ENCODE measurements at places on chromosomes 5 and 9. TPM values are rescaled to one million over a fixed set of nuclear protein-coding genes. Genes with fewer than 3 reads are reported as not detected.

Gene IER5L
- 14.0 TPM for total RNA-seq

GRCh38 chr5:165579911-165580310, 2074.5 kb downstream of the MAT2B start:
- no peak for DNase-seq
- H3K36me3 ChIP-seq = no peaks in the 10 kb centered on the region
- H3K27ac ChIP-seq = no peak overlapping the region
- H3K4me3 ChIP-seq = no peak overlapping the region
- H3K4me1 ChIP-seq = no peaks in the 10 kb centered on the region

DNA sequence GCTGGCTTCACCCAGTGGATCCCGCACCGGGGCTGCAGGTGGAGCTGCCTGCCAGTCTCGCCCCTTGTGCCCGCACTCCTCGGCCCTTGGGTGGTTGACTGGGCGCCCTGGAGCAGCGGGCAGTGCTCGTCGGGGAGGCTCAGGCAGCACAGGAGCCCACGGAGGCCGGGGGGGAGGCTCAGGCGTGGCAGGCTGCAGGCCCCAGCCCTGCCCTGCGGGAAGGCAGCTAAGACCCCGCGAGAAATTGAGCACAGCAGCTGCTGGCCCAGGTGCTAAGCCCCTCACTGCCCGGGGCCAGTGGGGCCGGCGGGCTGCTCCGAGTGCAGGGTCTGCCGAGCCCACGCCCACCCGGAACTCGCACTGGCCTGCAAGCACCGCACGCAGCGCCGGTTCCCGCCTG, 3.7 kb upstream of the ADAMTS6 start:
- DNase-seq = no peak
- H3K27ac ChIP-seq = no peak overlapping the region
- no peak overlapping the region for H3K4me3 ChIP-seq
- H3K36me3 ChIP-seq = no peaks in the 10 kb centered on the region
- H3K27me3 ChIP-seq = no peaks in the 10 kb centered on the region

- peaks cover 13% of the 10 kb centered on the region for H3K27me3 ChIP-seq
- H3K4me3 ChIP-seq = no peak overlapping the region
- H3K27ac ChIP-seq = no peak overlapping the region
- no peak for DNase-seq
- peaks cover 4% of the 10 kb centered on the region for H3K4me1 ChIP-seq
Measured at GRCh38 chr9:36734737-36735136, 162.0 kb downstream of the MELK start.

GRCh38 chr9:116482740-116483139, 204.4 kb upstream of the TRIM32 start:
- H3K4me1 ChIP-seq = peaks cover 5% of the 10 kb centered on the region
- no peak overlapping the region for H3K27ac ChIP-seq
- no peak overlapping the region for H3K4me3 ChIP-seq

- DNase-seq = peak; percentile 34
- no peaks in the 10 kb centered on the region for H3K36me3 ChIP-seq
- no peak overlapping the region for H3K4me3 ChIP-seq
- no peaks in the 10 kb centered on the region for H3K27me3 ChIP-seq
Measured at GRCh38 chr5:78008356-78008967, 232.3 kb upstream of the TBCA start.

Gene PKD2L2
- not detected for total RNA-seq

DNA sequence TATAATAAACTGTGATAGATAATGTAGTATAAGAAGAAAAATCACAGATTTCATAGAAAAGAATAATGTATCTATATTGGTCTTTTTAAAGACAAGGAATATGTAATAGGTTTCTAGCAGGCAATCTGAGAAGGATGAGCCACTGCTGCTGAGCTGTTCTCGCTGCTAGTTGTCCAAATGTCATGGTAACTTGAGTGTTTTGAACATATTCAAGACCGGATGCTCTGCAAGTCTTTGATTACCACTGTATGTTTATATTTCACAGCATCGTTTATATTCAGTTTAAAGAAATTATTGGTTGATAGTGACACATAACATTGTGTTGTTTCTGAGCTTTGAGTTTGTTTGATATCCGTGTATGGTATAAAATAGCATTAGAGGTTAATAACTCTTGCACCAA, 9.6 kb downstream of the C5orf47 start:
- no peak overlapping the region for H3K27ac ChIP-seq
- H3K4me1 ChIP-seq = no peaks in the 10 kb centered on the region

Gene P4HA2
- total RNA-seq = 2.8 TPM

GRCh38 chr9:97904725-97905124, 17.6 kb downstream of the TRMO start:
- H3K27me3 ChIP-seq = no peaks in the 10 kb centered on the region
- no peaks in the 10 kb centered on the region for H3K4me1 ChIP-seq
- DNase-seq = no peak
- no peak overlapping the region for H3K27ac ChIP-seq
- H3K36me3 ChIP-seq = no peaks in the 10 kb centered on the region

- H3K27me3 ChIP-seq = peaks cover 18% of the 10 kb centered on the region
- H3K4me3 ChIP-seq = no peak overlapping the region
- no peak for DNase-seq
- no peak overlapping the region for H3K27ac ChIP-seq
Measured at GRCh38 chr5:1952444-1953099, 69.8 kb upstream of the IRX4 start.

DNA sequence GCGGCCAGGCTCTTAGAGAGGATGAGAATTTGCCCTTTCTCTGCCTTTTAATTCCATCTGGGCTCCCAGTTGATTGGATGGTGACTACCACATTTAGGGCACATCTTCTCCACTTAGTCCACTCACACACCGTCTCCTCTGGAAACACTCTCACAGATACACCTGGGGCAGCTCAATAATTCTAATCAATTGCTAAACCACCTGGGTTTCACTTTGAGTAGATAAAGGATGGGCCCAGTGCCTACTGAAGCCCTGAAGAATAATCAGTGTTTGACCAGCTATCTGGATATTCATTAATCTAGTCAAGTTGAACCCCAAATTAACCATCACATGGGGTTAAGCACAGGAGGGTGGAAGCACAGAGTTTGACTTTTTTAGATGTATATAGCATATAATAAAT, 19.1 kb downstream of the MAN2A1 start:
- no peaks in the 10 kb centered on the region for H3K27me3 ChIP-seq
- H3K4me3 ChIP-seq = no peak overlapping the region
- no peak for DNase-seq
- peaks cover 5% of the 10 kb centered on the region for H3K36me3 ChIP-seq
- no peak overlapping the region for H3K27ac ChIP-seq

Gene PCDHGB2
- total RNA-seq = 6.2 TPM

Gene RELL2
- total RNA-seq = 6.6 TPM

DNA sequence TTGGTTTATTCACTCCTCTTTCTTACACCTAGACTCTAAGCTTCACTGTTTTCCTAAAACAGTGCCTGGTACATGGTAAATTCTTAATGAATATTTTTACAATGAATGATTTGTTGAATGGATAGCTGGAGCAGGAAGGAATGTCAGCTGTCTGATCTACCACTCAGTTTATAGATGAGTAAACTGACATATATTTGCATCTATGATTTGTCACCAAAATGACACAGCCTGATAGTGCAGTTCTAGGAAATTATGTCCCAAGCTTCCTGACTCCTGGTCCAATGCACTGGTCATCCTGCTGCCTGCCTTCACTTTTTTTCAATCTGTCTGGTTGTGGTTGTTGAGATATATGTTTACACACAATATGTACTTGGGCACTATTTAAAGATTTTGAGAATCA, 651.7 kb upstream of the WWC1 start:
- H3K27me3 ChIP-seq = no peaks in the 10 kb centered on the region
- H3K4me1 ChIP-seq = peaks cover 58% of the 10 kb centered on the region
